ENCODE measurements at places on chromosomes 1 and 21. TPM values are rescaled to one million over a fixed set of nuclear protein-coding genes. Genes with fewer than 3 reads are reported as not detected.

GRCh38 chr21:34670962-34671348 is 2.2 kb downstream of the CLIC6 start:
- H3K4me3 ChIP-seq = peak overlapping the region; percentile 72
- no peak overlapping the region for H3K27ac ChIP-seq
- peaks cover 63% of the 10 kb centered on the region for H3K27me3 ChIP-seq

DNA sequence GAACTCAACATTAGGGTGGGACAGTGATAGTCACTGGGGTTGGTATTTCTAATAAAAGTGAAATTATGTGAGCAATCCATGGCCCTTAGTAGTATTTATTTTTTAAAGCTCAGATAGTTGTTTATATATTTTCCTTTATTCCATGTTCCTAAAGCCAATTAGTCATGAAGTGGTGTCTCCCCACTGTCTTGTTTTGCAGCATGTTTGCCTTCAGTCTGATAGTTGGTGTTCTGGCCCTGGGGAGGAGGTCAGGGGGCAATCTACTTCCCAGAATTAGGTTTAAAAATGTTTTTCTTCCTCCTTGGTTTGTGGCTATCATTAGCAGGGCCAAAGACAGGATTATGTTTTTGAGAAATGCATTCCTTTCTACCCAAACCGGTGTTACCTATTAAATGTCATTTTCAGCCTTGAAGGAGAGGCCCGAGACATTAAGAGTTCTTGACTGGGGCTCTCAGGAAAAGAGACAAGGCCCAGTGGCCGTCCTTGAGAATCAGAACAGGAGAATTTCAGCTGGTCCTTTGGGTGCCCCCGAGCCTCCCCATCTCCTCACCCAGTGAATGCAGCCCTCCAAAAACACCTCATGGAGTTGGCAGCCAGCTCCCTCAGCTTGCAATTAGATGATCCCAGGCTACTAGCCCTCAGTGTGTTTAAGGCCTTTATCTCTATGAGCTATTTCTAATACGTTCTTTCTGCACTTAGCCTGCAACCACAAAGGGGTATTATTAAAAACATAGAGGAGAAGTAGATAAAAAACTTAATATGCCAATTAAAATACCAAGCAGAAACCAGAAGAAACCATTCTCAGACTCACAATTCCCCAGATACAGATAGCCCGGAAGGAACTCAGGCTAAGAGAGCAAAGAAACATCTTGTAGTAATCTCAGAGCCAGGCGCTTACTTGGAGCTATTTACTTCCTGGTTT is 71.3 kb upstream of the NGF start:
- H3K36me3 ChIP-seq = no peaks in the 10 kb centered on the region
- H3K27ac ChIP-seq = no peak overlapping the region
- no peaks in the 10 kb centered on the region for H3K4me1 ChIP-seq
- H3K27me3 ChIP-seq = peaks cover 5% of the 10 kb centered on the region
- H3K4me3 ChIP-seq = no peak overlapping the region

DNA sequence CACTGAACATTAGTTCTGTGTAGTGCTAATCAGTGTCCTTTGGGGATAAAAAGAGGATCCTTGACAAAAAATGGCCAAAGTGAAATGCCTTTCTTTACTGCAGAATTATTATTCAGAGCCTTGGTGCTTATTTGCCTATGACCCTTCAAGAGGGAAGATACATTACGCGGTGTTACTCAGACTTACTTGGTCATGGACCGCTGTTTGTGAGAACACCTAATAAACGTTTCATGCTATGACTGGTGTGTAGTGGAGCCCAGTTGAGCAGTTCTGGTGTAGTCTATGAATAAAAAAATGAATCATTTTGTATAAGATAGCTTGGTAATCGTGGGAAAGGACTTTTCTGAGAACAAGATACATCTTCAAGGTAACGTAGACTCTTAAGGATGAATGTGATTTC is 8.3 kb downstream of the NFYC start:
- no peak overlapping the region for H3K4me3 ChIP-seq
- H3K27me3 ChIP-seq = no peaks in the 10 kb centered on the region
- no peaks in the 10 kb centered on the region for H3K36me3 ChIP-seq
- no peak for DNase-seq
- peaks cover 15% of the 10 kb centered on the region for H3K4me1 ChIP-seq

- no peaks in the 10 kb centered on the region for H3K36me3 ChIP-seq
- H3K27ac ChIP-seq = peak overlapping the region; percentile 100
- no peak for DNase-seq
- H3K4me1 ChIP-seq = peaks cover 39% of the 10 kb centered on the region
- H3K27me3 ChIP-seq = no peaks in the 10 kb centered on the region
- peak overlapping the region; percentile 99 for H3K4me3 ChIP-seq
These were observed 1.2 kb downstream of the TMEM234 start for GRCh38 chr1:32220746-32221580.

GRCh38 chr1:9840176-9840575 is 16.4 kb upstream of the CLSTN1 start:
- no peak overlapping the region for H3K27ac ChIP-seq
- no peaks in the 10 kb centered on the region for H3K36me3 ChIP-seq
- H3K27me3 ChIP-seq = no peaks in the 10 kb centered on the region
- H3K4me3 ChIP-seq = no peak overlapping the region
- DNase-seq = no peak

The C8A gene
- total RNA-seq = not detected

DNA sequence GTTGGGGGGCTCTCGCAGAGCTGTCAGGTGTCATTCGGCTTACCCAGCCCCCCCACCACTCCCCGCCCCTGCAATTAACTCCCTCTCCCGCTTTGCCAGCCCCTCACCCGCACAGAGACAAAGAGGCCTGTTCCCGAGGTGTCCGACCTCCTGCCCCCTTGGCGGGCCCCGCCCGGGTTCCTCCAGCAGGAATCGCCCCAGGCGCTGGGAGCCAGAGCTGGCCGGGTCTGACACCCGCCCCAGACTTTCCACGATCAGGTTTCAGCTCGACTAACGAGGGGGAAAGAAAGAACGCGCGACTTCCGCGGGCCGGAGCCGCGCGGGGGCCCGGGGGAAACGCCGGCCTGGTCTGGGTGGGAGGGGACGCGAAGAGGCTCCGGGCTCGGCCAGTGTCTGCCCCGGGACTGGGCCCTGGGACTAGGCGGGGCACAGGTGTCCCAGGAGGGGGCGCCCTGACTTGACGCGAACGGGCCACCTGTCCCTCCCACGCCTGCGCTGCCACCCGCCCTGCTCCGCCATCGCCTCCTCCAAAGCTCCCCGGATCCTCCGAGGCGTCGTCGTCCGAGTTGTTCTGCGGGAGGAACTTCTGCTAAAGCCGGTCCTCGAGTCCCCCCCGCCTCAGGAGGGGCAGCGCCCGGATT is 36.4 kb upstream of the HHAT start:
- H3K27ac ChIP-seq = no peak overlapping the region
- no peak for DNase-seq
- no peaks in the 10 kb centered on the region for H3K36me3 ChIP-seq
- peaks cover 31% of the 10 kb centered on the region for H3K27me3 ChIP-seq

DNA sequence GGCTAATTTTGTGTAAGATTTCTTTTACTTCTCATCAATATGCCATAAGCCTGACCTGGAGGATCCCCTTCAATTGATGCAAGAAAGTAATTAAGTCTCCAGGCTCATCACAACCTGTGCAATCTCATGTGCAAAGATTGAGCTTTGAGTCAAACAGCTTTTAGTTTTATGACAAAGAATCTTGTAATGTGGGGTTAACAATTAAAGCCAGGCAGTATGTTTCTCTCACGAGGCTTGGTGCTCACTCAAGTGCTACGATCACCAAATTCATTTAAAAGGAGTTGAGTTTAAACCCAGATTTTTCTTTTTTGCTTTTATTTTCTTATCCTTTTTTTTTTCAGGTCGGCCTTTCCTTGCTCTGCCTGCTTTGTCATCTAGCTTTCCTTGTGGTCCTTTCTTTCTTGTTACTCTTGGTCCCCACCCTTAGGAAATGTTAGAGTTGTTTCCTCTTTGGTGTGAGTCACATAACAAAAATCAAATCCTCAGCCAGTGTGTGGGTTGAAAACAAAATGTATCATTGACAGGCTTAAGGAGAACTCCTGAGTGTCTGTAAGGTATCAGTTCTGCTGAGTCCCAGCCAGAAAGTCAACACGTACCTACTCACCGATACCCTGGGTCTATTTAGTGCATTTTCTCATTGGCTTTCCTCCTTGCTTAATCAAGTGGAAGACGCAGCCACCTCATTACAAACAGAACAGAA is 1037.2 kb downstream of the ADGRL2 start:
- DNase-seq = no peak
- H3K36me3 ChIP-seq = no peaks in the 10 kb centered on the region
- H3K27me3 ChIP-seq = peaks cover 8% of the 10 kb centered on the region
- no peak overlapping the region for H3K27ac ChIP-seq
- no peaks in the 10 kb centered on the region for H3K4me1 ChIP-seq
- no peak overlapping the region for H3K4me3 ChIP-seq

- H3K36me3 ChIP-seq = peaks cover 5% of the 10 kb centered on the region
- no peak overlapping the region for H3K4me3 ChIP-seq
- H3K27ac ChIP-seq = no peak overlapping the region
- peaks cover 8% of the 10 kb centered on the region for H3K4me1 ChIP-seq
These were observed 27.6 kb downstream of the TENT5C start for GRCh38 chr1:117633423-117633822.

- H3K4me1 ChIP-seq = no peaks in the 10 kb centered on the region
- H3K27me3 ChIP-seq = peaks cover 22% of the 10 kb centered on the region
- no peak overlapping the region for H3K27ac ChIP-seq
- DNase-seq = no peak
- no peaks in the 10 kb centered on the region for H3K36me3 ChIP-seq
- H3K4me3 ChIP-seq = no peak overlapping the region
These were observed 75.4 kb downstream of the NOS1AP start for GRCh38 chr1:162144853-162145252.

- peaks cover 66% of the 10 kb centered on the region for H3K4me1 ChIP-seq
- peak overlapping the region; percentile 84 for H3K27ac ChIP-seq
- H3K27me3 ChIP-seq = no peaks in the 10 kb centered on the region
These were observed 1.9 kb downstream of the DHRS3 start for GRCh38 chr1:12615865-12616708.

- no peaks in the 10 kb centered on the region for H3K27me3 ChIP-seq
- H3K4me3 ChIP-seq = no peak overlapping the region
- no peak overlapping the region for H3K27ac ChIP-seq
- no peaks in the 10 kb centered on the region for H3K4me1 ChIP-seq
- no peak for DNase-seq
These were observed 23.1 kb upstream of the CLCA4 start for GRCh38 chr1:86523670-86524354.

DNA sequence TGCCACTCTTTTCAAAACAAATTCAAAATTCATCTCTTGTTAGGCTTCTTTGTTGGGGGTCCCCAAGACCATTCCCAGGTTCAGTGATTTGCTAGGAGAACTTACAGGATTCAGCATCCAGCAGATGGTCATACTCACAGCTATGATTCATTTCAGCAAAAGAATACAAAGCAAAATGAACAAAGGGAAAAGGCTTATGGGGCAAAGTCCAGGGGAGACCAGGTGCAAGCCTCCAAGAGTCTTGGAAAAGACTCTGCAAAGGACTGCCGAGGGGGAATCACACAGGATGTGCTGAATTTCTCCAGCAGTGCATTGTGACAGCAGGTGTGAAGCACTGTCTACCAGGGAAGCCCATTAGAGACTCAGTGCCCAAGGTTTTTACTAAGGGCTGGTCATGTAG is 7.3 kb downstream of the TRAF5 start:
- peak overlapping the region; percentile 96 for H3K27ac ChIP-seq
- no peaks in the 10 kb centered on the region for H3K27me3 ChIP-seq
- no peaks in the 10 kb centered on the region for H3K36me3 ChIP-seq
- H3K4me3 ChIP-seq = no peak overlapping the region

GRCh38 chr1:14003552-14003951 is 303.6 kb downstream of the PRDM2 start:
- H3K27ac ChIP-seq = no peak overlapping the region
- H3K27me3 ChIP-seq = no peaks in the 10 kb centered on the region
- H3K4me3 ChIP-seq = no peak overlapping the region
- peaks cover 2% of the 10 kb centered on the region for H3K36me3 ChIP-seq
- H3K4me1 ChIP-seq = peaks cover 2% of the 10 kb centered on the region

DNA sequence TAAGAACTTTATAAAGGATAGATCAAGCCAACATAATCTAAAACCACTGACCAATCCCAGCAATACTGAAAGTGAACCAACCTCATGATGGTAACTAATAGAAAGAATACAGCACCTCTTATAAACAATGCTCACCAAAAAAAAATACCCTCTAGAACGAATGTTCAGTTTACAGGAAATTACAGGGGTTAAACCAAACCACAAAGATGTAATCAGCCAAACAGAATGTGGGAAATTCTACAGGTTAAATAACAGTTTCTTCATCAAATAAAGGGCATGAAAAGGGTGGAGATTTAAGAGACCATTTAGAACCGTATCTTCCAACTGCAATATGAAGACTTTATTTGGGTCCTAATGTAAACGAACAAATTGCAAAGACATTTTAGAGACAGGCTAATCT is 30.4 kb downstream of the ARID4B start:
- H3K27me3 ChIP-seq = no peaks in the 10 kb centered on the region
- peaks cover 80% of the 10 kb centered on the region for H3K4me1 ChIP-seq
- H3K36me3 ChIP-seq = no peaks in the 10 kb centered on the region

The NMNAT2 gene
- not detected for total RNA-seq

GRCh38 chr1:245016700-245017099 is 138.1 kb upstream of the KIF26B start:
- DNase-seq = no peak
- no peak overlapping the region for H3K27ac ChIP-seq
- no peaks in the 10 kb centered on the region for H3K27me3 ChIP-seq
- no peak overlapping the region for H3K4me3 ChIP-seq
- no peaks in the 10 kb centered on the region for H3K36me3 ChIP-seq

- H3K4me3 ChIP-seq = no peak overlapping the region
- no peaks in the 10 kb centered on the region for H3K4me1 ChIP-seq
- no peak overlapping the region for H3K27ac ChIP-seq
- no peaks in the 10 kb centered on the region for H3K27me3 ChIP-seq
- no peak for DNase-seq
These were observed 1296.5 kb downstream of the MRPL39 start for GRCh38 chr21:24310788-24311187.

DNA sequence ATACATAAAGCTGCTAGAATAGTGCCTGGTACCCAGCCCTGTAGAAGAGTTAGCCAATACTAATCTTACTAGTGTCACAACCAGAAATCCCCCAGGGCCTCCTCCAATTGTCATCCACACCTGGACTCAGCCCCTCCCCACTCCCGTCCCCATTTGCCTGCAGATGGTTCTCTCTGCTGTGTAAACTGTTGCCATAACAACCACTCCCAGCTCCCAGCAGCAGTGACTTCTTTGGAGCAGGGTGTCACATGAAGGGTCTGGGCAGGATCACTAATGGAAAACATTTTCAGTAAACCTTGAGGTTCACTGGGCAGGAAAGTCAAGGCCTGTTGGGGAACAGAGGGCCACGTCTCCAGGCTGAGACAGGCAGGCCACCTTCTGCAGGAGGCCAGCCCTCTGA is 126.0 kb upstream of the IPO9 start:
- H3K4me1 ChIP-seq = no peaks in the 10 kb centered on the region
- H3K36me3 ChIP-seq = peaks cover 9% of the 10 kb centered on the region
- no peak for DNase-seq
- no peak overlapping the region for H3K4me3 ChIP-seq

GRCh38 chr1:119409731-119410130 is 5.2 kb upstream of the HSD3B2 start:
- no peak for DNase-seq
- H3K36me3 ChIP-seq = no peaks in the 10 kb centered on the region
- peaks cover 25% of the 10 kb centered on the region for H3K27me3 ChIP-seq
- no peaks in the 10 kb centered on the region for H3K4me1 ChIP-seq

The TEX35 gene
- not detected for total RNA-seq

The LRRC71 gene
- not detected for total RNA-seq

The HFM1 gene
- total RNA-seq = not detected

Measured in naive thymus-derived CD8-positive, alpha-beta T cell (primary cell).